ENCODE measurements at places on chromosomes 16 and 17. TPM values are rescaled to one million over a fixed set of nuclear protein-coding genes. Genes with fewer than 3 reads are reported as not detected.

GRCh38 chr17:80996422-80997305 is 5.0 kb downstream of the CHMP6 start:
- DNase-seq = no peak

- no peak for DNase-seq
Measured at GRCh38 chr17:57644326-57644725, 100.8 kb downstream of the CCDC182 start.

- DNase-seq = no peak
Measured at GRCh38 chr17:33816842-33817617, 438.1 kb upstream of the CCL2 start.

HASPIN gene
- total RNA-seq = 0.16 TPM

DNA sequence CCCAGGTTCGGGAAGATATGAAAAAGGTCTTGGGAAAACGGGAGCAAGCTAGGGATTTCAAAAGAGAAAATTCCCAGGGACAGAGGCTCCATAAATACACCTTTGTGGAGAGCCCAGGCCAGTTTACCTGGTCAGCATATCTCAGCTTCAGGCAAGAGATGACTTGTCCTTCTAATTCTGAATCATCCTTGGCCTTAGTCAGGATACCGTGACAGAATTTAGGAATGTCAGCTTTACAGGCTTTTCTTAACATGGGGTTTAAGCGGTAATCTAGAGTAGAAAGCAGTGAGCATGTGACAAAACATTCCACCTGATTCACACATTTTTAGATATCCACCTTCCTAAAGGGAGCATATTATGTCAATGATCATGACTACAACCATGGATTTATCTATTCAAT is 41.1 kb upstream of the CLEC18B start:
- DNase-seq = no peak

GRCh38 chr16:47492428-47493377 is 31.6 kb downstream of the PHKB start:
- DNase-seq = no peak

NEURL4 gene
- 25.4 TPM for total RNA-seq

PYY gene
- not detected for total RNA-seq

SBK1 gene
- total RNA-seq = not detected

- DNase-seq = no peak
Measured at GRCh38 chr16:77856438-77857160, 68.2 kb downstream of the VAT1L start.

DNA sequence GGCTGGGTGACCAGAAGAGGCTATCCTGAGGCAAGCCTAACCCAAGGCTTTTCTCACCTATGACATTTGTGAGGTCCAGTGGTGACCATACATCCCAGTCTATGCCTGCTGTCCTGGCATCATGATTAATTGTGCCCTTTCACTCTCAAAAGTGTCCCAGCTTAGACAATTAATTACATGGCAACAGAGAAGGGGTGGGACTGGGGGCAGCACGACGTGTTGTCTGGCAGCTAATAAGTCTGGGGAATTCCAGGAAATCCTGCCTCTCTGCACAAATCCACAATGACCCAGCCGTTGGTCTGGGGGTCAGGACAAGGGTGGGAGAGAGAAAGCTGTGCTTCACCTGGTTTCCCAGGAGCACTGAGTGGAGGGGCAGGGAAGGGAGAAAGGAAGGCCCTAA is 14.0 kb upstream of the MTMR4 start:
- DNase-seq = no peak

DNA sequence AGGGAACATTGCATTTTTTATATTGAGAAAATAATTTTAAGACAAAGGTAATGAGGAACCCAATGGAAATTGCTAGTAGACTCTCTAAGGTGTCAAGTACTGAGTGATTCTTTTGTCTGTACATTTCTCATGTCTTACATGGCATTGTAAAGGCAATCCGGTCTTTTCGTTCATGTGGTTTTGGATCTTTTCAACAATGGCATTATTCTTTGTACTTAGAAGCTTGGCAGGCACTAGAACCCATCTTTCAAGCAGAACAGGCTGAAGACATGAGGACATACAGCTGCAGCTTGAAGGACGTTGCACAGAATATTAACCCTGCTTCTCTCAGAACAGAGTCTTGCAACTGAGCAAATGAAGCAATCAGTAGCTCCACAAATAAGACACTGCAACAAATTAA is 231.5 kb upstream of the ZFHX3 start:
- DNase-seq = no peak

TPSG1 gene
- not detected for total RNA-seq

DNA sequence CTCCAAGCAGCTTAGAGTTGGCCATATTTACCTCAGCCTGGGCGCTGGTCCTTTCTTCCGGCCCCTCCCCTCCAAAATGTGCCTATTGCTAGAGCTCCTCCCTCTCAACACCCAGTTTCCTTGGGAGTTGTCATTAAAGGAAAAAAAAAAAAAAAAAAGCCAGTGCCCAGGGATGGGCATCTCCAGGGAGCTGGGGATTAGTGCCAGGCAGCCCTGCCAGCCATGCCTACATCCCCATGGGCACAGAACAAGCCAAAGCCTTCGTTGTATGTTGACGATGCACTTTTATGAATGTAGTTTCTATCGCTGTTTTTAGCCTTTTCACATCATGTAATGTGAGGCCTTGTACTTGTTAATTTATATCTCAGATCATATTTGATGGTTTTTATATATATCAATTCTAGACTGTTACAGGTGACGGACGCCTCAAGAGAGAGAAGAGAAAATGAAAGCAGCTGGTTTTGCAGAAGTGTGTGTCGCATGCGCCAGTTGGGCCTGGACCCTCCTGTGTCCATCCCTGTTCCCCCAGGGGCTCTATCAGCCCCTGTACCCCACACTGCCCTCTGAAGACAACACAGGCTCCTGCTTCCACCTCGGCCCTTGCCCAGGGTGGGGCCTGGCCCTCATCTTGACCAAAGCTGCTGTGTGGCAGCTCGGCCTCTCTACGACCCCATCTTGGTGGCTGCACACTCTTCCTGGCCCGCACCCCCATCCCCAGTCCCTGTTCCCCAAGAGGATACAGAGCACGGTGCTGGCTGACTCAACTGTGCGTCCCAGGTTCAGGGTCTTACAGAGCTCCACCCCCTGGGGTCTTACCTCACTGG is 4.8 kb downstream of the LIMD2 start:
- no peak for DNase-seq

GRCh38 chr17:55709984-55710383 is 12.7 kb downstream of the TMEM100 start:
- DNase-seq = no peak

DNA sequence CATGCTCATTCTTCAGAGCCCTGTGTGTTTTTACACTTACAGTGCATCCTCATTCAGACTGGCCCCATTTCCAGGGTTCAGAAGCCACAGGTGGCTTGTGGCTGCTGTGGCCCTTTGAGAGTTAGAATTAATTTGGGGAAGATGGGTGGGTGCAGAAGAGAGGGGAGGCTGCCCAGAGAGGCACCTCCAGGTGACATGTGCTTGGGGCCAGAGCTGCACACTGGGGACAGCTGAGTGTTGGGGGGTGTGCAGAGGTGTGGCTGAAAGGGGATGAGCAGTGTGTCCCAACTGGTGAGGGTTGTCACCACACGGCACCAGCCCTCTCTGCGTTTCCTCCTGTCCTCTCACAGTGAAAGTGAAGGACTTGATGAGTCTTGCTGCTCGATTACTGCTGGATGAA is 6.9 kb upstream of the EIF1 start:
- DNase-seq = no peak

DNA sequence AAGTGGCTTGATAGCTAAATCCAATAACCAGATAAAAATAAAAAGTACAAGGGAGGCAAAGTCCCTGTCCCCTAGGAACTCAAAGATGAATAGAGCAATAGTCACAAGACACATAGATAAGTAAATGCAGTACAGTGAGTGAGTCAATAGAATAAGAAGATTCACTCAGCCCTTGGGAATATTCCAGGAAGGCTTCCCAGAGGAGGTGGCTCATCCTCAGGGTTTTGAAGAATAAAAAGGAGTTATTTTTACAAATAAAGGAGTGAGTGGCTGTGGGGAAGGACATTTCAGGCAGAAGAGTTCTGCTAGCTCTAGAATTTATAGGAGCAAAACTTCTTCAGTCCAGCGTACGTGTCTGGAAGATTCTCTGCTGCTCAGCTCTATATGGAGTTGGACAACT is 177.4 kb upstream of the SDK2 start:
- DNase-seq = no peak

TSPAN10 gene
- 0.29 TPM for total RNA-seq

ADAP2 gene
- total RNA-seq = 43.2 TPM

DNA sequence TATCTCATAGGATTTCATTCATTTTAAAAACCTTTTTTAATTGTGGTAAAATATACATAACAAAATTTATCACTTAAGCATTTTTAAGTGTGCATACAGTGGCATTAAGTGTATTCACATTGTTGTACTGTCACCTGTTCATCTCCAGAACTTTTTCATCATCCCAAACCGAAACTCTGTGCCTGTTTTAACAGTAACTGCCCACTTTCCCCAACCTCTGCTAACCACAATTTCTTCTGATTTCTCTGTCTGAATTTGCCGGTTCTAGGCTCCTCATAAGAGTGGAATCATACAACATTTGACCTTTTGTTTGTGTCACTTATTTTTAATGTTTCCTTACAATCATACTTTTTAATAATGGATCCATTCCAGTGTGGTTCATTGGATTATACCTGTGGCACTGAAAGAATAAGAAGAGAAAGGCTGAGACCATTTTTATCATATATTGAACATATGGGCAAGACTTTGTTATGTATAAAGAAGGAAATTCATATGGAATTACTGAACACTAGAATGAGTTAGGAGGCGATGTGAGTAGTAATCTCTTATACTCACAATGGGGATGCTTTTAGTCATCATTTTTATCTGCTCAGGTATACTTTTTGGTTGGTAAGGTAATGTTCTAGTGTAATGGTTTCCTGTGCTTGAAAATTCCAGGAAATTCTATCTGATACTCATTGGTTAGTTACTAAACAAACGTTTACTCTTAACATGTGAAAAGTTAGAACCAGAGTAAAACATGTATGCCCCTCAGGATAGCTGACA is 10.8 kb downstream of the CYLD start:
- no peak for DNase-seq

- DNase-seq = no peak
Measured at GRCh38 chr17:4204190-4204589, 59.6 kb downstream of the ANKFY1 start.

DNA sequence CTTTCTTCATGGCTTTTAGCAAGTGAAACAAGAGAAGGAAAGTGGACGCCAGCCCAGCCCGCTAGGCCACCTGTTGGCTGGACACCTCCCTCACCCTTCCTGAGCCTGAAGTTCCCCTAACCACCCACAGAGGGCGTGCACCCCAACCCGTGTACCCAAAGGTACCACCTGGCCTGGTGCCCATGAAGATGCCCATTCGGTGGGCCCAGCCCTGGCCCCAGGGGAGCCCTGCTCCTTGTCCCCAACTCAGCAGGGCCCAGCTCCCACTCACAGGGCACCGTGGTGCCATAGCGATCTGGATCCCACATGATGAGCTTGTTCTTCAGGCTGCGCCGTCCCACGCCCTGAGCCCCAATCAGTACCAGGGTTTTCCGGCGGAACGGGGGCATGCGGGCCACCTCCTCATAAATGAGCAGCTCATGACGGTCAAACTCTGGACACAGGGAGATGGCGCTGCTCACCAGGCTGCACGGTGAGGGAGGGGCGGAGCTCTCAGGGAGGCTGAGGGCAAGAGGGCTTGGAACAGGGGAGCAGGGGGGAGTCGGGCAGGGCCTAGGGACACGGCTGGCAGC is 26.8 kb downstream of the MPP2 start:
- peak; percentile 89 for DNase-seq

DNA sequence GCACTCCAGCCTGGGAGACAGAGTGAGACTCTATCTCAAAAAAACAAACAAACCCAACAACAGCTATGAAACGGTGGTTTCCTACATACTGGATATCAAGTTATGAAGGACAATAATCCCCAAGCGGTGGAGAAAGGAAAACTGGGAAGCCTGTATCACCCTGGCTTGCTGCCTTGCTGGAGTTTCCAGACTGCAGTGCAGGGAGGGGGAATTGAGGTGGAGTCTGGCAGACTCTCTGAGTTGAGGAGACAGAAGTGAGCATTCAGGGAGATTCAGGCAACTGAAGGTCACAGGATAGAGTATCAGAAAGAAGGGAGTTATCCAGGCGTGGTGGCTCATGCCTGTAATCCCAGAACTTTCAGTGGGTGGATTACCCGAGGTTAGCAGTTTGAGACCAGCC is 11.9 kb downstream of the QRICH2 start:
- no peak for DNase-seq
